ENCODE measurements at places on chromosomes 7 and 10.

GRCh38 chr7:101731502-101732084 is 85.8 kb upstream of the CUX1 start:
- DNase-seq, result no peak

- peak; percentile 90 for DNase-seq
These were observed at the start of gene FAM13C for GRCh38 chr10:59362144-59362958. FAM13C (minus strand) TSS chr10:59362549; CDS start chr10:59362460, 89 bp downstream.

DNA sequence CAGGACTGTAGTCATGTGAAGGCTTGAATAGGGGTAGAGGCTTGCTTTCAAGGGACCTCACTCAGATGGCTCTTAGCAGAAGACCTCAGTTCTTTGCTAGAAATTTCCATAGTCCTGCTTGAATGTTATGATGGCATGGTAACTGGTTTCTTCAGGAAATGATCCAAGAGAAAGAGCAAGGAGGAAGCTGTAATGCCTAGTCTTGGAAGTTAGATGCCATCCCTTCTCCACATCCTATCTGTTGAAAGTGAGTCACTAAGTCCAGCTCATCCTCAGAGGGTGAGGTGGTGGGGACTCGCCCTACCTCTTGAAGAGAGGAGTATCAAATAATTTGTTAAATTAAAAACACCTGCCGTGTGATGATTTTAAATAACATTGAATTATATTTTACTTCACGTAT is 4.6 kb downstream of the MGAM start:
- no peak for DNase-seq

GRCh38 chr7:89837515-89837914 is 316.8 kb upstream of the STEAP1 start:
- DNase-seq, result no peak

GRCh38 chr7:128242661-128243060 is 1.6 kb downstream of the LEP start:
- no peak for DNase-seq

GRCh38 chr10:29482591-29483431 is 152.0 kb downstream of the SVIL start:
- no peak for DNase-seq

GRCh38 chr7:55110993-55111361 is 92.2 kb downstream of the EGFR start:
- peak; percentile 87 for DNase-seq

- DNase-seq, result no peak
These were observed 359.5 kb upstream of the NPSR1 start for GRCh38 chr7:34298492-34299013.

DNA sequence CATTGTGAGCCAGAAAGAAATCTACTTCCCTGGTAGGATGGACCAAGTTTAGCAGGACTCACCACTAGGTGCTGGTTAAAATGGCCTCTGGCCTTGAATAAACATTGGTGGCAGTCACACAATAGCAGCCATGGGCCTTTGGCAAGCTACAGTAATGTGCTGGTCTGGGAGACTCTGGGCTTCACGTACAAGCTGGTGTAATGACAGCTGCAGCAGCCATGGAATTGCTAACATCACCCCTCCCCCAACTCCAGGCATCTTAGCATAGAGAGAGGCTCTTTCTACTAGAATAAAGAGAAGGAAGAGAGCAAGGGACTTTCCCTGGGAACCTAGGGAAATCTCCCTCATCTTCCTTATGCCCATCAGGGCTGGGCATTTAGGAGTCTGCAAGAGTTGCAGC is 205.1 kb upstream of the SEMA3A start:
- DNase-seq, result no peak

- no peak for DNase-seq
These were observed 10.9 kb upstream of the CDK1 start for GRCh38 chr10:60767424-60767823.

GRCh38 chr7:23696916-23697441 is 13.0 kb upstream of the STK31 start:
- DNase-seq, result peak; percentile 42

GRCh38 chr10:33930079-33930478 is 595.6 kb upstream of the NRP1 start:
- no peak for DNase-seq

DNA sequence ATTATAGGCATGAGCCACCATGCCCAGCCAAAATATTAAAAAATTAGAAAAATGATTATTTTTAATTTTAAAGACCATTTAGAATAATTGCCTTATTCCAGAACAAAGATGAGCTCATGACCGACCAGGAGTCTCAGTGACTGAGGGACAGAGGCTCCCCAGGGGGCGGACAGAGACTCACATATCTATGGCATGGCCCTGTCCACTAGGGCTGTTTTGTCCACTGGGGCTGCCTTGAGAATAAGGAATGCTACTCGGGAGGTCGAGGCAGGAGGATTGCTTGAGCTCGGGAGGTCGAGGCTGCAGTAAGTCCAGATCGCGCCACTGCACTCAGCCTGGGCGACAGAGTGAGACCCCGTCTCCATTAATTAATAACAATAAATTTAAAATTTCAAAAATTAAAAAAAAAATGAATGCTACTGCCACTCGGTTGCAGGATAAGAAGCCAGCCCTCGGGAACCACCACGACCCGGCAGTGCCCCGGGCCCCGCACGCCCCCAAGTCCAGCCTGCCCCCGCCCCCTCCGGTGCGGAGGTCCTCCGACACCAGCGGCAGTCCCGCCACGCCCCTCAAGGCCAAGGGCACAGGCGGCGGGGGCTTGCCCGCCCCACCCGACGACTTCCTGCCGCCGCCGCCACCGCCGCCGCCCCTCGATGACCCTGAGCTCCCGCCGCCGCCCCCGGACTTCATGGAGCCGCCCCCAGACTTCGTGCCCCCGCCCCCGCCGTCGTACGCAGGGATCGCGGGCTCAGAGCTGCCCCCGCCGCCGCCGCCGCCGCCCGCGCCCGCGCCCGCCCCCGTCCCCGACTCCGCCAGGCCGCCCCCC is 128.6 kb downstream of the APBB1IP start:
- DNase-seq, result peak; percentile 22

DNA sequence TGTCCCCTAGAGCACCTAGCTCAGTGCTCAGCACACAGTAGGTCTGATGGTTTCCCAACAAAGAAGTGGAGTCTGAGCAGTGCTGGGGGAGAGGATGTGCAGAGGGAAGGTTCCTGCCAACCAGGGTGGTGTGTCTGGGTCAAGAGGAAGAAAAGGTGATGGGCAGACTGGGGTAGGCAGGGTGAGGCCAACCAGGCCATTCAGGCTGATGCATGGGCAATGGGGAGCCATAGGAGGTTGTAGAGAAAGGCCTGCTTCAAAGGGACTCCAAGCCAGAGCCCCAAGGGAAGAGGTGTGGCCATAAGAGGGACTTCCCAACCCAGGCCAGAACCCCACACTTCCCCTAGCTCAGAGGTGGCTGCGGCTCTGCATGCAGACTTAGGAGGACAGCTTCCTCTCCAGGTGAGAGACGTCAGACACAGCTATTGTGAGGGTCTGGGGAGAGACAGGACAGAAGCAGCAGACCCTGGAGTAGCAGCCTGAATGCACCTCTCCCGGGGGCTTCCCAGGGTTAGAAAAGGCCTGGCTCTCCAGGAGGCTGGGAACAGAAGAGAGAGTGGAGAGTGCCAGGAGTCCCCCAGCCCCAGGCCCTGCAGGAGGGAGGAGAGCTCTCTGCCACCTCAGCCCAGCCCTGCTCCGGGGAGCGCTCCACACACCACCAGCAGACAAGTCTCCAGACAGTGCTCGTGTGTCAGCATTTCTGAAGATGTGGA is 87.4 kb upstream of the ZMIZ1 start:
- no peak for DNase-seq

DNA sequence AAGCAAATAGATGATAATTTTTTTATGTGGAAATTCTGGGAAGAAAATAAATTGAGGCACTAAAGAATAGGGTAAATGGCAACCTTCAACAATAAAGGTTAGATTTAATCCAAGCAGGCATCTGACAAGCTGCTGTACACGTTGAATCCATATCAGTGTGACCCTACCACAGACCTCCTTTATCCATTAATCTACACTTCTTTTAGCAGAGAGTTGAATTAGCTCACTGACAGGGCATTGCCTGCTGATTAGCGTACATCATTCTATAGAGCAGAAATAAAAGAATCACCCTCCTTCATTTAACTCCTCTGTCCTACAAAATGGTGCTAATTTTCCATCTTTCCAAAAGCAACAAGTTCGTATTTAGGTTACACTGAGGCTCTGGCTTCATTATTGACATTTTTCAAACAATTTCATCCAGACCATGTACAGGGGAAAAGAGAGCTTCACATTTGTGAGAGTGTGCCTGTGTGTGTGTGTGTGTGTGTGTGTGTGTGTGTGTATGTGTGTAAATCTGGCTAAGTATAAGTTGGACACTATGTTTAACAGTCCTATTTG is 356.0 kb downstream of the TFEC start:
- no peak for DNase-seq

- no peak for DNase-seq
These were observed 32.4 kb downstream of the NKX6-2 start for GRCh38 chr10:132753596-132753995.

DNA sequence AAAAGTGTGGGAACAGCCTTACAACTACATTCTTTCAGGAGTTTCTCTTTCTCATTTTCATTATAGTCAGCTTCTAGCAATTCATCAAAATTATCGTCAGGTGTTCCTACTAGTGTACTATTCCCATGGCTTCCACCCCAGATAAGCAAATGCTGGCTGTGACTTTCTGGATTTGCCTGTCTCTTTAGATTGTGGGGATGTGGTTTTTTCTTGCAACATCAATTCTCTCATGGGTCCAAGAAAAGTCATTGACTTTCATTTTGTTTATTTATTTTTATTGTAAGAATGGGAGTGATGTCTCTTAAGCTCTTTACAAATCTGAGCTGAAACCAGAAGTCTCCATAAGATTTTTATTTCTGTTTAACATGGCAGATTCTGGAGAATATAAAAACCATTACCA is 349.7 kb upstream of the SEMA3C start:
- DNase-seq, result no peak

GRCh38 chr7:144508702-144509101 is 105.2 kb upstream of the NOBOX start:
- DNase-seq, result no peak

GRCh38 chr10:23338155-23338828 is 6.3 kb downstream of the C10orf67 start:
- no peak for DNase-seq

DNA sequence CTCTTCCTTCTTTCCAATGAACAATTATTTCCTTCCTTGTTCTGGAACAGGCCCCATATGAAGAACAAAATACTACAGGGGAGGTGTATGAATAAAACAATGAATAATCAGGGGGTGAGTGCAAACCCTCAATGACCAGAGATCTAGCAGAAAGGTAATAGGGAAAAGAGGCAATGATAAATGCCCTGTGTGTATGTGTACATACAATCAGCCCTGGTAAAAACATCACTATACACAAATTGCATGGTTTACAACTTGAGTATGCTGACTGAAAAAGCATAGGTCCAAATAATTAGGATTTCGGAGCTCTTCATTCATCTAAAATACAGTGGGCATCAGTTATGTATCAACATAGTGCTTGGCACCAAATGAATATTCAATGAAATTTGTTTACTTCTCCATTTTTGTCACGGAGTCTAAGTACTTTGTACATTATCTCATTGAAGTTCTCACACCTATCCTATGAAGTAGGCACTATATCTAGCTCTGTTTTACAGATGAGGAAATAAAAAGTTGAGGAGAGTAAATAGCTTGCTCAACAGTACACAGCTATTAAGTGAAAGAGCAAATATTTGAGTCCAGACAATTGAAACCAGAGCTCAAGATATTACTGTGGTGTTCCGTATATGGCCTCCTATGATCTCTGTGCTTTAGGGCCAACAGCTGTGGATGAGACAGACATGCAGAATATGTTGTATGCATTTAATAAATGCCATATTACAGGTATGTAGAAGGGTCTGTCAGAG is 1065.4 kb downstream of the SORCS3 start:
- no peak for DNase-seq

GRCh38 chr7:2985866-2986265 is 57.8 kb downstream of the CARD11 start:
- DNase-seq, result no peak

DNA sequence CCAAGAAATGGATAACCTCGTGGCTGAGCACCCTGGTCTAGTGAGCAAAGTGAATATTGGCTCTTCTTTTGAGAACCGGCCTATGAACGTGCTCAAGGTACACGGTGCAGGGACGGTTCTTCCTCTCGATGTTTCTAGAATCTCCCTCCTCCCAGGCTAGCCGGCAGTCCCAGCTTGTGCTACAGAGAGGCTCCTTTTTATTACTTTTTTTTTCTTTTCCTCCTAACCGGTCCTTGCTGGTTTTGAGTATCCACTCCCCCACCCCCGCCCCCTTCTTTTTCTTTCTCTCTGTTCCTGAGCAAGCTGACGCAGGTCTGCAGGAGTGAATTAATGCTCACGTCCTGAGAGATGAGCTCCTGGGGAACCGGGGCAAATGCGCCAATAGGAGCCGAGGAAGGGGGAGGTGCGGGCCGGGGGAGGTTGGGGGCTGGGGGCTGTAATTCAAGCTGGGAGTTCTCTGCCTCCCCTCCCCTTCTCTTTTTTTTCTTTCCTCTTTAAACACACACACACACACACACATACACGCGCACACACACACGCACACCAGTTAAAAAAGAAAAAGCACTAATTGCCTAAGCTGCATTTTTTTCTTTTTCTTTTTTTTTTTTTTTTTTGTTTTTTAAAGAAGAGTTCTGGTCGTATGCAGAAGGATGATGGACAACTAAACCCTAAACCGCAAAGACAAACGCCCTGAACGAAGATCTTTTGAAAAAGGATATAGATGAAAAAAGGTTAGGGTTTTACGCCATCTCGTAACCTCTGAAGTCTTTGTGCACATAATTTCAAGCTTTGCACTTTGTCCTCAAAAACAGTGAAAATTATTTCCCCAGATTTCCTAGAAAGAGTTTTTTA is 6.6 kb downstream of the CPA2 start:
- peak; percentile 96 for DNase-seq

DNA sequence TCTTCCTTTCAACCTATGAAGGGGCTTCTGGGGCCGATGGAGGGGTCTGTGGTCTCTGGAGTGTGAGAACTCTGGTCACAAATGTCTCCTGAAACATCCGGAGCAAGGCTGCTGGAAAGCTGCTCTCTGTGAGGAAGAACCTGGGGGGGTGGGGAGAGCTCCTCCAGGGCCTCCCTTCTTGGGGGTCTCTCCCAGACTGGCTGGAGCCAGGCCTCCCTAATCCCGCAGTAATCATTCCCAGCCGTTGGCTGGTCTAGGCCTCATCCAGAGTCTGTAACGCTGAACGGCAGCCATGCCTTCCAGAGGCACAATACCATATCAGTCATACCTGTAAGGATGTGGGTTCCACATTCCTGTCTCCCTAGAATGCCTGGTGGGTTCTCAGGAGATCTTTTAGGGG is 4.4 kb upstream of the LZTS2 start:
- no peak for DNase-seq

GRCh38 chr10:36462194-36462593 is 663.2 kb upstream of the ANKRD30A start:
- no peak for DNase-seq

GRCh38 chr7:95730493-95731280 is 41.7 kb upstream of the DYNC1I1 start:
- no peak for DNase-seq
